Ovary (tissue), 10 donors: ENCODE measurements at places on chromosomes 2 and 18. TPM values are rescaled to one million over a fixed set of nuclear protein-coding genes. Genes with fewer than 3 reads are reported as not detected.
A peak's percentile ranks its signal among the peaks of the same experiment; 100 is the strongest.

- DNase-seq: no peak
- no peaks in the 10 kb centered on the region for H3K36me3 ChIP-seq
- no peaks in the 10 kb centered on the region for H3K27me3 ChIP-seq
- no peak overlapping the region for H3K27ac ChIP-seq
Measured at GRCh38 chr2:24353364-24353763, 7.0 kb downstream of the ITSN2 start.

DNA sequence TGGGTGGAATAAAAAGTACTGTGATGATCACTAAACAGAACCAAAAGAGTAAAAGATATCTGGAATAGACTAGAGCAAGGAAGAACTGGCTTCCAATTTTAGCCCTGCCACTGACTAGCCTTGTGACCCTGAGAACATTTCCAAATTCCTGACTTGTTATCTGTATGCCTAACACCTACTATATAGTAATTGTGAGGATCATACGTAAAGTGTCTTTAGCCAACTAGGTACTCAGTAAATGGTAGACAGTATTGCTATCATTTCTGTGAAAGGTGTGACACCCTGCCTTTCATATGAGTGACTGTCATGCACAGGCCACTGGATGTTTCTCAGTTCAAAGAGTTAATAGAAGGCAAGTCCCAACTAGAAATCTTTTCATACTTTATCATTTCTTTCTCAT, 29.8 kb downstream of the CYTIP start:
- H3K4me3 ChIP-seq: no peak overlapping the region

DNA sequence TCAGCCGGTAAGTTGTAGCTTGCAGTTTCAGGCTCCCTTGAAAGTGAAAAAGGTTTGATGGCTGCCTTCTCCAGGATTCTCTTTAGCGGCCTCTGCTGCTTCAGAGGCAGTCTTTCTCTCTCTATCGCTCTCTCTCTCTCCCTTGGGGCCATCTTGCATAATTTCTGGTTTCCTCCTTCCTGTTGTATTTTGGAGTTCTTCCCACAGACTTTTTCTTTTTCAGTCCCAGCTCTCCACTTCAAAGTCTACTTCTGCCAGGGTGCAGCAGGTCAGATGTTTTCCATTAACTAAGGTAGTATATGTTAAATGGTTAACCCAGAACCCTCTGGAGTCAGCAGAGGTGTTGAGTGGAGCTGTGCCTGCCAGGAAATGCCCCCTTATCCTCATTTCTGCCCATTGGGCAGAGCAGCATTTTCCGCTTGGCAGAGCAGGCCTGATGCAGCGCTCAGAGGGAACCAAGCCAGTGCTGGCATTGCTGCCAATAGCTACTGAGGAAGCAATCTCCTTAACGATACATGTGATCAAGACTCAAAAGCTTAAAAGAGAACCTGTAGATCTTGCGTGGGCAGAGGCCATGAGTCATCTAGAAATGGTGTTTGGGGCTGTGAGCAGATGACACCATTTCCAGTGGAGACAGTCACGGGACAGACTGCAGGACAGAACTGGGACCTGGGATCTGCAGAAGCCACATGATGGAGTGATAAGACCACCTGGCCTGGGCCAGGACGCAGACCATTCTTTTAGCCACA, 20.8 kb downstream of the DBI start:
- H3K27ac ChIP-seq: no peak overlapping the region
- H3K36me3 ChIP-seq: no peaks in the 10 kb centered on the region
- H3K4me1 ChIP-seq: peaks cover 10% of the 10 kb centered on the region
- H3K27me3 ChIP-seq: no peaks in the 10 kb centered on the region
- H3K4me3 ChIP-seq: no peak overlapping the region
- peak; percentile 65 for DNase-seq

DNA sequence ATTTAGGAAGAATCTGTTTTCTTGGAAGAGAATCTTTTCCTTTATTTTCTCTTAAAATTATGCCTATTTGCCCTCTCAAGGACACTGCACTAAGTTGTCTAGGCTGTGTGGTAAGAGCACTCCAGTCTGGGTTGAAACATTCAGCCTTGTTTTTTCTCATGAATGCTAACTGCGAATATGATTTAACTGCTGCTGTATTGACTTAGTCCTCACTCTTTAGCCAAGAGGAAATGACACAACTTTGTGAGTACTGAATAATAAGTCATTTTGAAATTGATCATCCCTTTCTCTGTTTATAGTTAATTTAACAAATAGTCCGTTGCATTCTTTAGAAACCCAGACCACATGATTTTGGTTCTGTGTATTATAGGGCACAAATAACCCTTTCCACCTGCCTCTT, 4.5 kb upstream of the RND3 start:
- DNase-seq: no peak
- H3K4me1 ChIP-seq: no peaks in the 10 kb centered on the region
- no peak overlapping the region for H3K4me3 ChIP-seq

TXNDC2 gene
- 0.11 TPM for total RNA-seq

DNA sequence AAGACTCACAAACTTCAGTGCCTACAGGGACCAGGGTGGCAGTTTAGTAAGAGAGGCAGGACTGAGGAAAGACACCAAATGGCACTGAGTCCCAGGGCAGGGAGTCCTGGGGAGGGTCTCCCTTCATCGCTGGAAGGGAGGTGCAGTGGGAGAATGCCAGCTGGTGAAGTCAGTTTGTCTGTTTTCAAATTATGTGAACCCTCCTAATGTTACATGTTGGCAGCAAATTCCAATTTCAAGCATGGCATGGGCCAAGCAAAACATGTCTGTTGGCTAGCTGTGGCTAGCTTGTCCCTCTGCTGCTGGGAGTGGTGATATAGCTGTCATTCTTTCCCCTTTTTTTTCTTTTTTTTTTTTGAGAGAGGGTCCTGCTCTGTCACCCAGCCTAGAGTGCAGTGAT, 55.9 kb upstream of the HAAO start:
- peaks cover 12% of the 10 kb centered on the region for H3K4me1 ChIP-seq
- DNase-seq: peak; percentile 10
- no peaks in the 10 kb centered on the region for H3K27me3 ChIP-seq
- no peaks in the 10 kb centered on the region for H3K36me3 ChIP-seq
- H3K4me3 ChIP-seq: no peak overlapping the region

DNA sequence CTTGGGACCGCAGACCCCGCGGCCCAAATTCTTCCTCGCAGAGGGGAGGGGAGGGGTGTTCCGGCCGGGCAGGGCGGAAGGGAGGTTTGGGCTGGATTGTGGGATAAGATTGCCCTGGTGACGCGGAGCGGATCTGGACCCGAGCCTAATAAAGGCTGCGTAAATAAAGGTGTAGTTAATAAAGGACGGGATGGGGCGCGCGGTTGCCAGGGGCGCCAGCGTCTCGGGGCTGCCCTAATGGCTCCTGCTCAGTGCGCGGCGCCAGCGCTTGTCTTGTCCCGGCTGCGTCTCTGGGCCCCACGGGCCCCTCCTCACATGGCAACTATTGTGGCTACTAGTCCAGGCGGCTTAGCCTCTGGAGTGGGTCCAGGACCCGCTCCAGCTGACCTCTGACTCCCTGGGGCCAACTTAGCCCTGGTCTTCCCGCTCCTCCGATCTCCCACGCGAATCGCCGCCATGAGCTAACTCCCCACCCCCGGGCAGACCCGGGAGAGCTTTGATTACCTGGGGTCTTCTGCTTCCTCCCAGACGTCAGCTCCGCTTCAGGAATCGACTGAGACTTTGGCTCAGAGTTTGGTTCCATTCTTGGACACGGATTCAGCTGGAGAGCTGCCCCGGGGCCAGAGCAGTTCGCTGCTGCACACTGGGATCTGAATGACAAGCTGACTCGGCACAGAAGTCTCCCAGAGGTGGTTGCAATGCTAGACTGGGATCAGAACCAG, 36.5 kb downstream of the SLC25A52 start:
- H3K27me3 ChIP-seq: no peaks in the 10 kb centered on the region
- peak overlapping the region; percentile 38 for H3K4me3 ChIP-seq
- no peaks in the 10 kb centered on the region for H3K36me3 ChIP-seq
- peak; percentile 11 for DNase-seq
- H3K27ac ChIP-seq: peak overlapping the region; percentile 55
